Activated CD4-positive, alpha-beta T cell treated with anti-CD3 and anti-CD28 coated beads for 48 hours (primary cell): ENCODE measurements at places on chromosomes 16 and 17.

- no peak for DNase-seq
Observed at GRCh38 chr16:29900888-29901606, 759 bp downstream of the ASPHD1 start.

DNA sequence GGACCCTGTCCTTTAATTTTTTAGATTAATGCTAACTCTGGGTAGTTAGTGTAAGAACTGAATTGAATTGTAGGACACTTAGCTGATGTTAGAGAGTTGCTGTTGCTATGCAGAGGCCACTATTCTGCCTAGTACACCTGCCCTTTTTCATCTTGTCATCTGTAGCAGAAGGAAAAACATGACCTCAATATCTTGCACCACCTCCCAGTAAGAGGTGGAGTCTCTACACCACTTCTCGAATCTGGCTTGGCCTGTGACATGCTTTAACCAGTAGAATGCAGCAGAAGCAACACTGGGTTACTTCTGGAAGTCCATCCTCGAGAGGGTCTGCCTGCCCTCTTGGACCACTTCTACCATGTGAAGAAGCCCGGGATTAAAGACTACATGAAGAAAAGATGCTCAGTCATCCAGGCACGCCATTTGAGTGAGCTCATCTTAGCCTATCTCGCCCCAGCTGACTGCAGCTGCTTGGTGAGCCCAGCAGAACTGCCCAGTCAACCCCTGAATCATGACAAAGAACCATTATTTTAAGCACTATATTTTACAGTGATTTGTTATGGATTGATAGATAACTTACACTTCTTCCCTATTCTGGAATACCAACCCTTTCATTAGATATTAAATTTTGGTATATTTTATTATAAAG, 153.5 kb downstream of the MYO1D start:
- DNase-seq: no peak

GRCh38 chr17:76968707-76969597, 100.7 kb downstream of the MGAT5B start:
- peak; percentile 68 for DNase-seq

DNA sequence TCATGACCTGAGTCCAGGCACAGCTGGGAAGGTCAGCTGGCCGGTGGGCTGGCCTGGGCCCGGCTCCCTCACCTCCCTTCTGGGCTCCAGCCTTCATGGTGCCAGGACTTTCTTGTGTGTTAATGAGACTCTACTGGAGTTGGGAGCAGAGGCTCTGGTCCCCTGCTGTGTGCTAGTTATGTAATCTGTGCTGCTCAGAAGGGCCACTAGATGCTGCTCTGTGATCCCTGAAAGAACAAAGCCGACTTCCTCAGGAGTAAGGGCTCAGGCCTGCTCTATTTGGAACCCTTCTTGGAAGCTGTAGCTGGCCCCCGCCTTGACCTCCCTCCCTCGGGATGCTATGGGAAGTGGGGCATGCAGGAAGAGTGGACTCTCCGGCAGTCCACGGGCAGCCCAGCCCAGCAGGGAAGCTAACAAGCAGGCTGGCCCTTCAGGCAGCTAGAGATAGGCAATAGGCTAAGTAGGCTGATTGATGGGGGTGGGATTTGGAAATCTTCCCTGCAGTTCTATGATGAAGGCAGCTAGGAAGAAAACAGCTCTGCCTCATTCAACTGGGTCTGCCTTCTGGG, 3.3 kb upstream of the CDK5R1 start:
- DNase-seq: no peak
